A673 (cell line): ENCODE measurements at places on chromosomes 16 and 17.

DNA sequence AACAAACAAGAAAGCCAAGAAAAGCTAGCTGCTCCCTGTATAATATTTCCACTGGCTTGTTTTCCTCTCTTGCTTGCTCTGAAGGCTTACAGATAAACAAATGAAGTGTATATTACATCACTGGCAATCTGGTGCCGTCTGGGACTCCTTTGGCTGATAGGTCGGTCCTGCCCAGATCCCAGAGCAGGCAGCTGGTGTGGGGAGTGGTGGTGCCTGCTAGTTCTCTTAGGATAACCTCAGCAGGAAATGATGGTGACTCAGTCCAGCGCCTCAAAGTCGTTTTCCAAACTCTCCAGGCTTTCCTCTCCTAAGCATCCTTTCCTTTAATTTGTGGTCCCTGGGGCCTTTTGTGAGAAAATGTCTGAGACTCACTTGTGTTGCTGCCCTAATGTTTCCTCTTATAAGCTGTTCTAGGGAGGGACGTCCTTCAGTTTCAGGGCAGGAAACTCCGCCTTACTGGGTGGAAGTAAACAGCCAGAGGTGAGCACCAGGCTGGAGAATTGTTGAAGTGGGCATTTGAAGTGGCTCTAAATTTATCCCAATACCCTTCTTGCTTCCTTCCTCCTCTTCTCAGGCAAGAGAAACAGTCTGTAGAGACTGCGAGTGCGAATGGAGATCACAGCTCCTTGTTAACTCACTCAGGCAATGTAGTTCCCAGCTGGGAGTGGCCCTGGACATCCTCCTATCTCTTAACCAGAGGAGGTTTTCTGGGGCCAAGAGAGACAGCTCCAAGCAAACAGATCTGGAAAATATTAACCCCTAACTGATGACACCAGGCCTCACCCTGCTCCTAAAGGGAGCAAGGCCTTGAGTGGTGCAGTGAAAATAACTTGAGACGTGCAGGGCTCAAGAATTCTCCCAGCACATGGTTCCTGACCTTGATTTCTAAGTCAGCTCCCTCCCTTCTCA lies 34.9 kb downstream of the CD300LF start:
- no peak overlapping the region for H3K4me3 ChIP-seq
- no peak overlapping the region for H3K27ac ChIP-seq
- H3K27me3 ChIP-seq, result peaks cover 76% of the 10 kb centered on the region

- peak overlapping the region; percentile 99 for H3K27ac ChIP-seq
- no peaks in the 10 kb centered on the region for H3K27me3 ChIP-seq
- H3K4me1 ChIP-seq, result peaks cover 10% of the 10 kb centered on the region
- peak overlapping the region; percentile 97 for H3K4me3 ChIP-seq
- peaks cover 37% of the 10 kb centered on the region for H3K36me3 ChIP-seq
- peak; percentile 37 for DNase-seq
Measured at GRCh38 chr17:75181608-75182318, 996 bp downstream of the SUMO2 start.

DNA sequence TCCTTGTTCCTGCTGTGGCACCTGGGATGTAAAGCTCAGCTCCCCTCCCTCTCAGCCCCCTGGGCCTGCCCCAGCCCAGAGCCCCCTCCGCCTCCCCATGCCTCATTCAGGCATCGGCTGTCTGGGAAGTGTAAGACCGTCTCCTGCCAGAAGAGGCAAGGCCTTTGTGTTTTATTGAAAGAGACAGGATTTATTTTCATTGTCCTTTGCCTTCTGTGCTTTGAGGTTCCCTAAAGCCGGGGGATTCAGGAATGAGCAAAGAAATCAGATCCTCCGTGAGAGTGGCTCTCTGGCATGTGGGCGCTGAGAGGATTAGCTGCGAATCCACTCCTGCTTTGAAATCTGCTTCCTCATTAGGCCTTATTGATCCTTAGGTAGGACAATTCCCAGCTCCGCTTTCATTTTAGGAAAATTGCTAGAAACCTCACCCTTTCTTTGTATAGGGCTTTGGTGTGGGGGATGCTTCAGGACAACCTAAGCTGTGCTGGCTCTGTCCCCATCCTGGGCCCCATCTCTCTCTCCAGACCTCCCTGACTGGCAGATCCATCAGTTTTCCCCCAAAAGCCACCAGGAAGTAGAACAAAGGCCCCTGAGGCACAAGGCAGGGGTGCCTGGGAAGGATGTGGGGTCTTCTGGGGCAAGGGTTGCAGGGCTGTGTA lies 211.5 kb upstream of the TNRC6C start:
- H3K27me3 ChIP-seq, result no peaks in the 10 kb centered on the region
- H3K4me1 ChIP-seq, result no peaks in the 10 kb centered on the region
- no peak overlapping the region for H3K4me3 ChIP-seq
- no peak overlapping the region for H3K27ac ChIP-seq

GRCh38 chr17:39761861-39762496 lies 24.2 kb downstream of the GRB7 start:
- H3K27me3 ChIP-seq, result peaks cover 4% of the 10 kb centered on the region
- DNase-seq, result no peak
- no peak overlapping the region for H3K27ac ChIP-seq
- H3K4me3 ChIP-seq, result no peak overlapping the region
- H3K36me3 ChIP-seq, result no peaks in the 10 kb centered on the region
- no peaks in the 10 kb centered on the region for H3K4me1 ChIP-seq

- H3K27ac ChIP-seq, result peak overlapping the region; percentile 74
- H3K4me1 ChIP-seq, result peaks cover 14% of the 10 kb centered on the region
Measured at GRCh38 chr17:17229416-17230384, 7.3 kb downstream of the FLCN start.

GRCh38 chr17:144936-145670 lies 7.7 kb downstream of the SCGB1C2 start:
- no peak for DNase-seq
- no peaks in the 10 kb centered on the region for H3K27me3 ChIP-seq
- H3K4me3 ChIP-seq, result no peak overlapping the region
- no peaks in the 10 kb centered on the region for H3K36me3 ChIP-seq
- no peak overlapping the region for H3K27ac ChIP-seq
- no peaks in the 10 kb centered on the region for H3K4me1 ChIP-seq
